Vagina (tissue), 2 donors: ENCODE measurements at places on chromosomes 12 and 14. TPM values are rescaled to one million over a fixed set of nuclear protein-coding genes. Genes with fewer than 3 reads are reported as not detected.

GRCh38 chr14:49614196-49614595 lies 6.2 kb downstream of the RPL36AL start:
- no peak for DNase-seq
- peaks cover 7% of the 10 kb centered on the region for H3K4me1 ChIP-seq
- H3K27ac ChIP-seq, result no peak overlapping the region

GRCh38 chr12:29545102-29545467 lies 47.6 kb upstream of the OVCH1 start:
- no peak overlapping the region for H3K4me3 ChIP-seq
- H3K27me3 ChIP-seq, result no peaks in the 10 kb centered on the region
- H3K27ac ChIP-seq, result no peak overlapping the region
- peaks cover 34% of the 10 kb centered on the region for H3K4me1 ChIP-seq

- no peak for DNase-seq
- H3K4me3 ChIP-seq, result no peak overlapping the region
- no peaks in the 10 kb centered on the region for H3K27me3 ChIP-seq
Measured at GRCh38 chr12:69519871-69520270, 49.7 kb downstream of the FRS2 start.

DNA sequence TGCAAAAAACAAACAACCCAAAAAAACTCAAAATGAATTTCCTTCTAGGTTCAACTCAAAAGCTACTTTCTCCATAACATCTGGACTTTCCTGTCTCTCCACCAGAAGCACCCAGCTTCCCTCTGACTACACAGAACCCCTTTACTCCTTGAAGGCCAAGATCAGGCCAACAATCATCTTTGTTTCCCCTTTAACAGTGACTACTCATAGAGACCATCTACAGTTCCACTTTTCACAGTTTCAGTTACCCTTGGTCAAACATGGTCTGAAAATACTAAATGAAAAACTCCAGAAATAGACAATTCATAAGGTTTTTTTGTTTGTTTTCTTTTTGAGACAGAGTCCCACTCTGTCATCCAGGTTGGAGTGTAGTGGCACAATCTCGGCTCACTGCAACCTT lies 11.8 kb downstream of the GCH1 start:
- H3K4me1 ChIP-seq, result no peaks in the 10 kb centered on the region
- no peaks in the 10 kb centered on the region for H3K36me3 ChIP-seq
- H3K27ac ChIP-seq, result no peak overlapping the region
- H3K27me3 ChIP-seq, result no peaks in the 10 kb centered on the region
- no peak for DNase-seq

DNA sequence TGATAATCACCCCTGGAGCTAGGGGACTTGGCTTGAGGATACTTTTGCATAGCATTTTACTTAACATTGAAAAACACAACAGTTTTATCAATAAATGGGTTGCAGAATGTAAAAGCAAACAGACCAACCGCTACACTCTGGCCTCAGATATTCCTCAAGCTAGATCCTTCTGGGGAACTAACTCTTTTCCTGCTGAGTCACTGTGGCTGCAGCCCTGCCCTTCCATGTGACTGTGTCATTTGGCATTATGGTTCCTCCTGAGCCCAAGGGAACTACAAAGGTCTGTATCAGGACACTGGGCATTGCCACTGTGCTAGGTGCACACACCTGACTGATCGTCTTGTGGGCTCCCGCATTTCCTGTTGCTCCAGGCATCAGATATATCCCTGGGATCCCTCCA lies 56.6 kb downstream of the TTC9 start:
- H3K36me3 ChIP-seq, result no peaks in the 10 kb centered on the region
- DNase-seq, result no peak
- no peak overlapping the region for H3K27ac ChIP-seq

GRCh38 chr14:60925286-60925685 lies 55.6 kb downstream of the TRMT5 start:
- no peak for DNase-seq
- H3K36me3 ChIP-seq, result no peaks in the 10 kb centered on the region
- no peaks in the 10 kb centered on the region for H3K4me1 ChIP-seq
- H3K4me3 ChIP-seq, result no peak overlapping the region
- H3K27me3 ChIP-seq, result no peaks in the 10 kb centered on the region
- H3K27ac ChIP-seq, result no peak overlapping the region

GRCh38 chr14:65277027-65277426 lies 135.5 kb upstream of the FUT8 start:
- DNase-seq, result no peak
- no peak overlapping the region for H3K4me3 ChIP-seq
- no peaks in the 10 kb centered on the region for H3K27me3 ChIP-seq
- no peaks in the 10 kb centered on the region for H3K36me3 ChIP-seq

GRCh38 chr14:29847056-29847380 lies 80.6 kb downstream of the PRKD1 start:
- no peak overlapping the region for H3K4me3 ChIP-seq
- H3K27me3 ChIP-seq, result no peaks in the 10 kb centered on the region
- no peak overlapping the region for H3K27ac ChIP-seq
- H3K36me3 ChIP-seq, result no peaks in the 10 kb centered on the region
- no peaks in the 10 kb centered on the region for H3K4me1 ChIP-seq

DNA sequence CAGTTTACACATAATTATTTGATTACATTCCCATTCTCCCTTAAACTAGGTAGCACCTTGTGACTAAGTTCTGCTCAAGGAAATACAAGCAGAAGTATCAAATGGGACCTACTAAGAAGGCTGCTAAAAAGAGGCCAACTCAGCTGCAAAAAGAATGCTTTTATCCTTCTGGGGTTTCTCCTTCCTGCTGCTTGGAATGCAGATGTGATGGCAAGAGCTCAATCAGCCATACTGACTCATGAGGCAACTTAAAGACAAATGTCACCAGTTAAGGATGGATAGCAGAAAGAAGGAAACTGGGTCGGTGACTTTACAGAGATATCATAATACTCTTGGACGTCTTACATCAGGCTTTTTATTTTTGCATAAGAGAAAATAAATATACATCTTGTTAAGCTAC lies 38.0 kb upstream of the RAP1B start:
- no peak overlapping the region for H3K4me3 ChIP-seq
- no peaks in the 10 kb centered on the region for H3K36me3 ChIP-seq
- DNase-seq, result no peak
- no peaks in the 10 kb centered on the region for H3K27me3 ChIP-seq

GRCh38 chr14:36194663-36195062 lies 18.1 kb upstream of the PTCSC3 start:
- DNase-seq, result no peak
- no peaks in the 10 kb centered on the region for H3K4me1 ChIP-seq
- H3K36me3 ChIP-seq, result no peaks in the 10 kb centered on the region
- no peaks in the 10 kb centered on the region for H3K27me3 ChIP-seq

GRCh38 chr14:67762051-67762450 lies 54.3 kb downstream of the ZFYVE26 start:
- no peak overlapping the region for H3K27ac ChIP-seq
- peaks cover 60% of the 10 kb centered on the region for H3K36me3 ChIP-seq
- no peaks in the 10 kb centered on the region for H3K27me3 ChIP-seq
- no peak overlapping the region for H3K4me3 ChIP-seq
- DNase-seq, result no peak

DNA sequence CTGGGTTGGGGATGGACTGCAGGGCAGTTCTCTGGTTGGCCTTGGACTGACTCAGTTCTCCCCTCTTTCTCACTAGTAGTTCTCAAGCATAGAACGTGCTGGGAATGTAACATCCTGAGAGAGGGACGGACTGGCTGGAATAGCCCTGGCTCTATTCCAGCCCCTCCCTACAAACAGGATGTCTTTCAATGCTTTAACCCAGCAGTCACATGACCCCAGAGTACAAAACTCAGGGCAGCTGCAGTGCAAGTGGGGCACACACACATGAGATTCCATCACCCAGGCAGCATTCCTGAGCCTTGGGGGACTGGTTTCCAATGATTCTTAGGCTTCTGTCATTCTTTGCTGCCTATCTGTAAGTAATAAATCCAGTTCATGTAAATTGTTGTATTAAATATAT lies 1.6 kb upstream of the ACOT6 start:
- H3K27me3 ChIP-seq, result no peaks in the 10 kb centered on the region
- no peak overlapping the region for H3K4me3 ChIP-seq
- H3K36me3 ChIP-seq, result no peaks in the 10 kb centered on the region
- no peak overlapping the region for H3K27ac ChIP-seq

GRCh38 chr12:23014749-23015148 lies 389.8 kb downstream of the ETNK1 start:
- no peaks in the 10 kb centered on the region for H3K27me3 ChIP-seq
- H3K4me3 ChIP-seq, result no peak overlapping the region
- H3K36me3 ChIP-seq, result no peaks in the 10 kb centered on the region
- no peak overlapping the region for H3K27ac ChIP-seq

GRCh38 chr12:101608301-101609133 lies 13.7 kb downstream of the MYBPC1 start:
- no peak overlapping the region for H3K27ac ChIP-seq
- H3K4me3 ChIP-seq, result no peak overlapping the region
- H3K4me1 ChIP-seq, result no peaks in the 10 kb centered on the region
- H3K27me3 ChIP-seq, result no peaks in the 10 kb centered on the region
- DNase-seq, result no peak

- H3K27me3 ChIP-seq, result no peaks in the 10 kb centered on the region
- H3K27ac ChIP-seq, result no peak overlapping the region
- H3K4me1 ChIP-seq, result peaks cover 4% of the 10 kb centered on the region
- no peak for DNase-seq
- no peaks in the 10 kb centered on the region for H3K36me3 ChIP-seq
Measured at GRCh38 chr14:31038521-31039166, 12.5 kb upstream of the STRN3 start.

- no peaks in the 10 kb centered on the region for H3K4me1 ChIP-seq
- H3K4me3 ChIP-seq, result no peak overlapping the region
- no peaks in the 10 kb centered on the region for H3K36me3 ChIP-seq
- H3K27ac ChIP-seq, result no peak overlapping the region
Measured at GRCh38 chr12:132376464-132376830, 47.1 kb upstream of the GALNT9 start.

DNA sequence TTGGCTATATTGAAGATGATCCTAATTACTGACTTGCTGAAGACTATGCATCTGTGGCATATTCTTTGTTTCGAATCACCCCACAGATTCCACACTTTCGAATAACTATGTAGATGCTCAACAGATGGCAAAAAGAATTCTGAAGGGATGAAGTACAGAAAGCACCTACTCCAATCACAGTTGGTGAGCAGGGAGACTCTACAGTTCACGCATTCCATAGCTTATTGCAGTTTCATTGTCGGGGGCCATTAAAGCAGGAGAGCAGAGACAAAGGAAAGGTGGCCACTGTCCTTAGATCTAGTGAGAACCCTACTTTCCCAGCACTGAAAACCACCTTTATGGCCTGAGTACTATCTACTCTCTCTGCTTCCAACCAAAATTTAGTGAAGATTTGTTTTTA lies 191.9 kb downstream of the STXBP6 start:
- H3K27me3 ChIP-seq, result no peaks in the 10 kb centered on the region
- H3K4me3 ChIP-seq, result no peak overlapping the region
- no peaks in the 10 kb centered on the region for H3K4me1 ChIP-seq
- H3K27ac ChIP-seq, result no peak overlapping the region
- H3K36me3 ChIP-seq, result no peaks in the 10 kb centered on the region

GRCh38 chr12:30178916-30179315 lies 395.2 kb upstream of the TMTC1 start:
- H3K4me1 ChIP-seq, result no peaks in the 10 kb centered on the region
- H3K4me3 ChIP-seq, result no peak overlapping the region
- DNase-seq, result no peak
- no peaks in the 10 kb centered on the region for H3K27me3 ChIP-seq
- H3K27ac ChIP-seq, result no peak overlapping the region

- no peaks in the 10 kb centered on the region for H3K27me3 ChIP-seq
- no peaks in the 10 kb centered on the region for H3K36me3 ChIP-seq
- DNase-seq, result no peak
Measured at GRCh38 chr14:52399104-52399503, 85.0 kb downstream of the PTGER2 start.

DNA sequence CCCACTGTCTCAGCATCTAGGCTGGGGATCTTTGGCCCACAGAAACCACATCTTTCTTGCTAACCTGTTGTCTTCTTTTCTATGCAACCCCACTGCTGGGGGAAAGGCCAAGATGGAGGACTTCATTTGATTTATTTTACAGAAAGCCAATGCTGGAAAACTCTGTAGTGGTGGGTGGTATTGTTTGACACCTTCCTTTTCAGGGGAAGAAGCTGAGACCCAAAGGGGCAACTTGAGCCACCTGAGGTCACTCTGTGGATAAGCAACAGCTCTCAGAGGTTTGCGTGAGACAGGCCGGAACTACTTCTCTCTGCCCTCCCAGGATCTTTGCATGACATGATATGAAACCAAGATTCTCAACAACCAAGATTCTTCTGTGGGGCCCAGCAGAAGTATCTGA lies 645.2 kb downstream of the VRK1 start:
- H3K4me3 ChIP-seq, result no peak overlapping the region
- H3K27me3 ChIP-seq, result no peaks in the 10 kb centered on the region
- DNase-seq, result no peak
- no peaks in the 10 kb centered on the region for H3K4me1 ChIP-seq
- H3K36me3 ChIP-seq, result no peaks in the 10 kb centered on the region
- no peak overlapping the region for H3K27ac ChIP-seq

GRCh38 chr12:49462083-49462744 lies 76.6 kb upstream of the KCNH3 start:
- no peak overlapping the region for H3K27ac ChIP-seq
- no peak for DNase-seq
- H3K36me3 ChIP-seq, result no peaks in the 10 kb centered on the region
- H3K4me3 ChIP-seq, result no peak overlapping the region

LRRIQ1 gene
- 0.25 TPM for total RNA-seq

KRT84 gene
- total RNA-seq, result not detected

CFAP251 gene
- total RNA-seq, result 8.8 TPM

UNC79 gene
- 0.49 TPM for total RNA-seq

TAS2R42 gene
- total RNA-seq, result not detected

AQP6 gene
- not detected for total RNA-seq
